ENCODE measurements at places on chromosomes 2 and 18. TPM values are rescaled to one million over a fixed set of nuclear protein-coding genes. Genes with fewer than 3 reads are reported as not detected.

- no peak overlapping the region for H3K27ac ChIP-seq
- no peaks in the 10 kb centered on the region for H3K36me3 ChIP-seq
Measured at GRCh38 chr2:15925819-15926218, 14.5 kb upstream of the MYCN start.

DNA sequence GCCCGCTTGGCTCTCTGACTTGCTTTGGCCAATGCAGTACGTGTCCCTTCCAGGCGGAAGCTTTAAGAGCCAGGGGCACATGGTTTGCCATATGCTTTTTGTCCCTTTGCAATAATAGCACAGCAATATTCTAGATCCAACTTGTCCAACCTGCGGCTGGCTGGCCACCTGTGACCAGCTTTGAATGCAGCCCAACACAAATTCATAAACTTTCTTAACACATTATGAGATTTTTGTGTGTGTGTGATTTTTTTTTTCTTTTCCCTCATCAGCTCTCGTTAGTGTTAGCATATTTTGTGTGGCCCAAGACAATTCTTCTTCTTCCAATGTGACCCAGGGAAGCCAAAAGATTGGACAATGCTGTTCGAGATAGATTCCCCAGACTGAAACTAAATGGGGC is 119.3 kb upstream of the SIX3 start:
- DNase-seq, result no peak
- peaks cover 7% of the 10 kb centered on the region for H3K4me1 ChIP-seq
- H3K27me3 ChIP-seq, result peaks cover 4% of the 10 kb centered on the region

- peaks cover 6% of the 10 kb centered on the region for H3K4me1 ChIP-seq
- peaks cover 2% of the 10 kb centered on the region for H3K27me3 ChIP-seq
- H3K27ac ChIP-seq, result no peak overlapping the region
- no peak overlapping the region for H3K4me3 ChIP-seq
- H3K36me3 ChIP-seq, result no peaks in the 10 kb centered on the region
Measured at GRCh38 chr2:31347750-31348149, 66.8 kb downstream of the XDH start.

DNA sequence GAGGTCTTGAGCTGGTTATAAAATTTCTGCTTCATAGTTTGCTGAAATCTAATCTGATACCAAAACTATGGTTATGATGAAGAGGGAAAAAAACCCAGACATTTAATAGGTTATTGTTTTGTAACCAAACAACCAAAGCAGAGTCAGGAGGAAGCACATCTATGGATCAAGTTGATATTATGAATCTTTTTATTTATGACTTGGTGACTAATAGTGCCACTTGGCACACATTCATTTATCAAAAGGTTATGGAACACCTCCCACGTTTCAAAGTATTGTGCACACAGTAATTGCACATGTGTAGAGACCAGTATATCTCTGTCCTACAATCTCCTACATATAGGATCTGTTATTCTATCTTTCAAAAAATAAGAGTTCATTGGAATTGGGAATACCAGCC is 93.0 kb downstream of the DPP4 start:
- no peaks in the 10 kb centered on the region for H3K27me3 ChIP-seq
- DNase-seq, result no peak
- H3K27ac ChIP-seq, result no peak overlapping the region
- H3K4me3 ChIP-seq, result no peak overlapping the region
- peaks cover 12% of the 10 kb centered on the region for H3K4me1 ChIP-seq

LOXHD1 gene
- total RNA-seq, result not detected

CD8B gene
- total RNA-seq, result not detected

FSHR gene
- total RNA-seq, result not detected

CWC22 gene
- total RNA-seq, result 12.0 TPM

SAG gene
- not detected for total RNA-seq

WNT10A gene
- 0.17 TPM for total RNA-seq

Data from glutamatergic neuron (in vitro differentiated cells).